ENCODE measurements at places on chromosomes 6 and 20.

DNA sequence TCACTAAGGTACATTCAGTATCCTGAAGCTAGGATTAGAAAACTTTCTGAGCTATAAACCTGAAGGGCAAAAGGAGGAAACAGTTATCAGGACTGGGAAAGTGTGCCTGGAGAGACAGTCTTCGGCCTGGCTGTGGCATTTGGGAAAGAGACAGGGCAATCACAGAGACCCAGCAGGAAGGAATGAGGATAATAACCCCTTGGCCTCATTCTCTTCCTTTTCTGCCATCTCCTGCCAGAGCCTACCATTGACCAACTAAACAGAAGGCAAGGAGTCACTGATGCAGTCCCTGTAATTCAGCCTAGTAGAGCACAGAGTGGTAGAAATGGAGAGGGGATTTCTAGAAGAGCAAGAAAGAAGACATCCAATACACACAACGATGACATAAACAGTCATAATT, 359.4 kb downstream of the HDGFL1 start:
- no peak for DNase-seq

GRCh38 chr20:33267701-33268100, 15.3 kb upstream of the BPIFB1 start:
- no peak for DNase-seq

DNA sequence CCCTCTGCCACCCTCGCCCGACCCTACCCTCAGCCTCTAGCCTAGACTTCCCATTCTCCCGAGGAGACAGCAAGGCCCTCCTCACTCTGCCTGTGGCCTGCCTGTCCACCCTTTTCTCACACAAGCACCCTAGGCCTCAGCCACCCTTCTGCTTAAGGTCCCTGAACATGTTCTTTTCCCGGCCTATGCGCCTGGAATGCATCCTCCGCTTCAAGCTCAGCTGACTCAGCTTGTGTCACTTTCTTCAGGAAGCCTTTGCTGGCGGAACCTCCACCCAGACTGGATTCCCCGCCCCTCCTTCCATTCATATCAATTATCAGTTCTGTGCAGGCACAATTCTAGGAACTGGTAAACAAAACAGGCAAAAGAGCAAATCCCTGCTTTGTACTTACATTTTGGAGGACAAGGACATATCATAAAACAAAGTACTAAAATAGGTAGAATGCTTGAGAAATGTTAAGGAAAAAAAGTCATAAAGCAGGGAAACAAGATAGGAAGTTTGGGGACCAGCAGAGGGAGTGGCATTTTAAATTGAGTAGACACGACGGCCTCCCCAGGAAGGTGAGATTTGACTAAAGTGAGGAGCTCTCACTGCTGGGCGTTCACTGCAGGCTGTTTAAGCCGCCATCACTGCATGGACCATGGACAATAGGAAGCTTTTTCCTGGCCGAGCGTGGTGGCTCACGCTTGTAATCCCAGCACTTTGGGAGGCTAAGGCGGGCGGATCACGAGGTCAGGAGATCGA, 17.9 kb upstream of the SNHG17 start:
- no peak for DNase-seq

- DNase-seq = no peak
These were observed 456.5 kb downstream of the EPHA7 start for GRCh38 chr6:92962846-92963245.

DNA sequence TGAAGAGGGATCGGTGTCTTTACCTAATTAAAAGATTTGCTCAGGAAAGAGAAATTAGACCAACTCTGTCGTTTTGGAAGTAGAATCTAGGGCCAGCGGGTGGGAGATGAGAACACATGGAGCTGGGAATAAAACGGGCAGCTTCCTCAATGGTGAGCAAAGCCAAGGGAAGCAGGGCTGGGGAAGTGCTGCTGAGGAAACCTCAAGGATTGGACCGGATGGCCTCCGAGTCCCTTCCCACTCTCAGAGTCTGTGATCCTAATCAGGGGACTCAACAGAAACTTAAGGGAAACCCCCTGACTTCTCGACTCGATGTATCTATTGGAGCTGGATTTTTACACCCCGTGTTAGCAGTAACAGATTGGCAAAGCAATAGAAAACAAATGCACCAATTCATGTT, 10.8 kb downstream of the GCNT2 start:
- no peak for DNase-seq

DNA sequence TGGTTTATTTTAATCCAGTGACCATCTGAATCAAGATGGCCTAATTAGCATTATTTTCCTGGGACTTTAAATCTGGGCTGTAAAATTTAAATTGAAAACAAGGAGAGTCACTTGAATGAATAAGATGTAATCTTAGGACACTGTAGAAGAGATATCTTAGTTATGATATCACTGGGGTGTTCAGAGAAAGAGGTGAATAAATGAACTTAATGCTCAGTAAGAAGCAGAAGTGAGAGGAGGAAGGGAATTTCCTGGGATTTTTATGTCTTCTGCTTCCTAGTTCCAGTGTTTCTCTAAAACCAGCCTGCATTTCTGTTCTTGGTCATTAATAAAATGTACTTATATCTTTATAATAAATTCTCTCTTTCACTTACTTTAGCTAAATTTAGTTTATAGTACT, 136.8 kb upstream of the PTPRK start:
- DNase-seq = no peak

DNA sequence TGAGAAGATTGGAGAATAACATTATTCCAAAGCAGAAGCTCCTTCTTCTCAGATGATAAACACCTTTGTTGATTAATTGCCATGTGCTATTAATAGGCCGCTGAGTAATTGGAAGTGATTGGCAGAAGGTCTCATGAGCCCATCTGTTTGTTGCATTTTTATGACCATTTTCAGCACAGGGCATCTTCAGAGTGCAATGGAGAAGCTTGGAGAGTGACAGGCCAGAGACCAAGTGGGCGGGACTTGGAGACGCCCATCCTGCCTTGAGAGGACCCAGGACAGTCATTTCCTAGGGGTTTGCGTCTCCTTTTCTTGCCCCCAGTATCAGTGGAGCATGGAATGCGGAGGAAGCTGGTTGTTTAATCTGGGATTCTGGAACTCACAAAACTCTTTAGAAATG, 89.5 kb downstream of the CDH4 start:
- no peak for DNase-seq

DNA sequence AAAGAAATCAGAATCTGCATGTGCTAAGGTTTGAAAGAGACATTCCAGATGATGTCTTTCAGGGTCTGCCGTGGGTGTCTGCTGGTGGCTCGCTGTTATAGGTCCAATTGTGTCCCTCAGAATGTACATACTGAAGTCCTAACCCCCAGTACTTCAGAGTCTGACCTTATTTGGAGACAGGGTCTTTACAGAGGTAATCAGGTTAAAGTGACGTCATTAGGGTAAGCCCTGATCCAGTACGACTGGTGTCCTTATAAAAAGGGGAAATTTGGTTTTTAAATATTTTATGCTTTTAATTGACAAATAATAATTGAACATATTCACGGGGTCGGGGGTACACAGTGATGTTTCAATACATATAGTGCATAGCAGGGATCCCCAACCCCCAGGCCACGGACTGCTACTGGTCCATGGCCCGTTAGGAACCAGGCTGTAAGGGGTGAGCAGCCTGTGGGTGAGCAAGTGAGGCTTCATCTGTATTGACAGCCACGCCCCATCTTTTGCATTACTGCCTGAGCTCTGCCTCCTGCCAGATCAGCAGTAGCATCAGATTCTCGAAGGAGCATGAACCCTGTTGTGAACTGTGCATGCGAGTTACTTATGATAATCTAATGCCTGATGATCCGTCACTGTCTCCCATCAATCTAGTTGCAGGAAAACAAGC, 33.2 kb upstream of the SLC22A23 start:
- DNase-seq = no peak

DNA sequence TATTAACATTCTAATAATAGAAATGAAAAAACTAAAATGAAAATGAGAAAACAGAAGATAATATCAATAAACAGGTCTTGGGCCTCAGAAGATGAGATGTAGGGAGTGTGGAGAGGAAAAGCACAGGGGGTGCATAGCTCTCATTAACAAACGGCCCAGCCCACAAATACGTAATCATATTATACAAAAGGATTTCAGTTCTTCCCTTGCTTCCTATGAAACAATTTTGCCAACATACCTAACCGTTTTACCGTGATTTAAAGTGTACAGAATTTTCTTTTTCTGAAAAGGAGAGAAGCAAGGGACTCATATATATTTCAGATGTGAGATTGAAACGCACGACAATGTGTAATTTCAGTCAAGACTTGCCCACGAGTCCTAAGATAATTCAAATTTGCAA, 136.0 kb downstream of the HFE start:
- no peak for DNase-seq

GRCh38 chr6:130852844-130853554, 25.8 kb downstream of the SMLR1 start:
- DNase-seq = no peak

- no peak for DNase-seq
These were observed 24.4 kb upstream of the FKBP1A start for GRCh38 chr20:1417273-1417672.

DNA sequence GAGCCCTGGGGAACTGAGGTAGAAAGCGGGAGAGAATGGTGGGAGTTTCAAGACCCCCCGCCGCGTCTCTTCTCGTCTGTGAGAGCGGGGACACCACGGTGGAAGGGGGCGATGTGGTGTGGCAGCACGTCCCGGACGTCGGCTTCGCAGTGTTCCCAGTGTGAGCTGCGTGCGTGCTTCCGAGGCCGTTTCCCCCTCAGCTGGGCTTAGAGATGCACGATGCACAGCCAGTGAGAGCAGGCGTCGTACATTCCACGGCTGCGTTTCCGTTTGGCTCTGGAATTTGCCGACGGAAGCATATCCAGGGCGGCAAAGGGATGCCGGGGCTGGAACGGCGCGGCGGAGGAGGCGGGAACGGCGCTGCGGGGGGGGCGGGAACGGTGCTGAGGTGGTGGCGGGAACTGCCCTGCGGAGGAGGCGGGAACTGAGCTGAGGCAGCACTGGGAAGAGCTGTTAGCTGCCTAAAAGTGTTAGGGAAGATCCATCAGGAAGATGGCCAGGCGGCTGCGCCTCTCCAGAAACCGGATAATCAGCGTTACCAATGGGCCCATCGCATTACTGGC, 37.7 kb downstream of the KIF25 start:
- DNase-seq = no peak

GRCh38 chr20:50554694-50555579, 44.8 kb downstream of the PTPN1 start:
- no peak for DNase-seq

DNA sequence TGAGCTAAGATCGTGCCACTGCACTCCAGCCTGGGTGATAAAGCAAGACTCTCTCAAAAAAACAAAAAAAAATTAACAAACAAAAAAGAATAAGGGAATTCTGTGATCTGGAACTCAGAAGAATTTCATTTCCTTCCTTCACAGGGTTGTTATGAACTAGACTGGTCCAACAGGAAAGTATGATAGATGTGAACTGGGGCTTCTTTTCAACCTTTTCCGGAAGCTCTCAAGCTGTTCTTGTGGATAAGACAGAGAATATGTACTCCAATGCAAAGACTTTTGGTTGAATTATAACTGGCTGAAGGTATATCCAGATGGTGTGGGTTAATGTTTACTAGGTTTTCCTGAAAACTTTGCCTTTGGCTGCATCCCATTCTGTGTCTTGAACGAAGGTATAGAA, 5.3 kb downstream of the RNF8 start:
- no peak for DNase-seq

All from stimulated activated CD8-positive, alpha-beta memory T cell treated with anti-CD3 and anti-CD28 coated beads, Interleukin-7, amount 100 ng/mL, for 4 hours (primary cell).